ENCODE measurements at places on chromosomes 16 and 17.
A peak's percentile ranks its signal among the peaks of the same experiment; 100 is the strongest.

GRCh38 chr16:3873482-3874173, 6.9 kb downstream of the CREBBP start:
- H3K4me1 ChIP-seq: peaks cover 78% of the 10 kb centered on the region
- no peak for DNase-seq
- no peaks in the 10 kb centered on the region for H3K27me3 ChIP-seq
- H3K27ac ChIP-seq: no peak overlapping the region

DNA sequence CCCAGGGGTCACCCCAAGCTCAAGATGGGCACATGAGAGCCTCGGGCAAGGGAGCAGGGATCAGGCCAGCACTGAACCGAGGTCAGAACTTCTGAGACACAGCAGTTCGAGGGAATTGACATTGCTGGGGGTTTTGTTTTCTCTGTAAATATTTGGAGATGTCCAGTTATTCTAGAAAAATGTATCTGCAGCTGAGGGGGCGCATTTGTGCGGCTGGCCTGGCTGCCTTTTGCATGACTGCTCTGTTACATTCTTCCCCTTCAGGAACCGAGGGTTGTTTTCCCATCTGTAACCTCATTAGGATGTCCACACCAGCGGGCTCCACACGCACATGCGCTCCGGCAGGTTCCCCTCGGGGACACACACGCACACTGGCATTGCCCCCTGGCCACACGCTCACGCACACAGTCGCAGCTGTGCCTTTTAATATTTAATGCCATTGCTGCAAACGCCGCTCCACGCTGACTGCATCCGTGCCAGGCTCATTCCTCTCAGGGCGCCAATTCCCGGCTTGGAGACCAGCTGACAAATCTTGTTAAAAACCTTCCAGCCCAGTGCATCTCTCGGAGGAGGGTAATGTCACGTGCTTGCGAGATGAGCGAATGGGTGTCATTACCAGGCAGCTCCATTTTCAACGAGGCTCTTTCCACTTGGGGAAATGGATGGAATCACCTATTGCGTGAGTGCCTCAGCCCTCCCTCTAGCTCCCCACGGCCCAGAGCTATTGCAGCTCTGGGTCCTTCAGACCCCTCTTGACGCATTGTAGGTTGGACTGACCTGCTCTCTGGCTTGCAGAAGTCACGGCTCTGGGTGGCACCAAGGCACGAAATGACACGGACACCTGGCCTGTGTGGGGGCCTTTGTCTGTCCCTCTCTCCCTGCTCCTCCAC, 13.1 kb downstream of the CCR7 start:
- no peak overlapping the region for H3K4me3 ChIP-seq
- no peaks in the 10 kb centered on the region for H3K27me3 ChIP-seq
- peaks cover 93% of the 10 kb centered on the region for H3K4me1 ChIP-seq

DNA sequence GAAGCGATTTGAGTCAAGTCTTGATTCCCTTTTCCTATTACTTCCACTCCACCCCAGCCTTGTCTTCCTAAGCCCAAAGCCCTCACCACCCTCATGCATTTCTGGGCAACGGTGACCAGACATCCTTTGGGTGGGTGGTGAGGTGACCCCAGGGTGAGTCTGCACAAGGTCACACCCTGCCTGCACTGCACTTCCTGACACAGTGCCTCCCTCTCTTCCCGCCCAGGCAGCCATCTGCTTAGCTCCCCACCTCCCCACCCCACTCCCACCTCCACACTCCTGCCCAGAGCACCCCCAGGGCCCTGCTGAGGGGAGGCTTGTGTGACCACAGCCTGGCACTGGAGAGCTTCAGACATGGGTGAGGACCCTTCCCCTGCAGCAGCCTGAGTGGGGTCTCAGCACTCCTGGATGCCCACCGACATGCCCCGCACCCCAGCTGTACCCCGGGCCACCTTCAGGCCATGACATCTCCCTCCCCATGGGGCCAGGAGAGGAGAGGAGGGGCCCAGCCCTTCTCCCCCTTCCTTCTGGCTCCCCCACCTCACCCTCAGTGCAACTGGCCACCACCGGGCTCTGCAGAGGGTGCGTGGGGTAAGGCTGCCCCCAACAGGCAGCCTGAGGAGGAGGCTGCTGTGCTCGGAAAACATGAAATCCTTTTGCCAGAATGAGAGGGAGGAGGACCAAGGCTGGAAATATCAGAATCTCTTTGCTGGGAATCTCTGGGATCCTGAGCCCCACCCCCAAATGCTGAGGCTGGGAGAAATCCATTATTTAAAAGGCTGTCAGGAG, 68.6 kb downstream of the CCT6B start:
- no peak overlapping the region for H3K27ac ChIP-seq
- H3K27me3 ChIP-seq: no peaks in the 10 kb centered on the region
- no peaks in the 10 kb centered on the region for H3K36me3 ChIP-seq
- H3K4me1 ChIP-seq: no peaks in the 10 kb centered on the region
- H3K4me3 ChIP-seq: no peak overlapping the region
- peak; percentile 38 for DNase-seq

- H3K36me3 ChIP-seq: no peaks in the 10 kb centered on the region
- H3K4me1 ChIP-seq: peaks cover 27% of the 10 kb centered on the region
- no peak overlapping the region for H3K4me3 ChIP-seq
- H3K27me3 ChIP-seq: no peaks in the 10 kb centered on the region
- DNase-seq: no peak
Measured at GRCh38 chr16:66512272-66513110, 37.4 kb downstream of the TK2 start.

GRCh38 chr16:11914210-11915113, 1.3 kb downstream of the GSPT1 start:
- H3K4me1 ChIP-seq: peaks cover 33% of the 10 kb centered on the region
- H3K27me3 ChIP-seq: no peaks in the 10 kb centered on the region
- H3K36me3 ChIP-seq: peaks cover 3% of the 10 kb centered on the region

All from naive thymus-derived CD4-positive, alpha-beta T cell (primary cell).